ENCODE measurements at places on chromosomes 16 and 17. TPM values are rescaled to one million over a fixed set of nuclear protein-coding genes. Genes with fewer than 3 reads are reported as not detected.

- peak; percentile 82 for DNase-seq
Measured at GRCh38 chr17:45098869-45099616, 33.3 kb downstream of the PLCD3 start.

- DNase-seq = no peak
Measured at GRCh38 chr16:11583889-11584565, 2.7 kb downstream of the LITAF start.

DNA sequence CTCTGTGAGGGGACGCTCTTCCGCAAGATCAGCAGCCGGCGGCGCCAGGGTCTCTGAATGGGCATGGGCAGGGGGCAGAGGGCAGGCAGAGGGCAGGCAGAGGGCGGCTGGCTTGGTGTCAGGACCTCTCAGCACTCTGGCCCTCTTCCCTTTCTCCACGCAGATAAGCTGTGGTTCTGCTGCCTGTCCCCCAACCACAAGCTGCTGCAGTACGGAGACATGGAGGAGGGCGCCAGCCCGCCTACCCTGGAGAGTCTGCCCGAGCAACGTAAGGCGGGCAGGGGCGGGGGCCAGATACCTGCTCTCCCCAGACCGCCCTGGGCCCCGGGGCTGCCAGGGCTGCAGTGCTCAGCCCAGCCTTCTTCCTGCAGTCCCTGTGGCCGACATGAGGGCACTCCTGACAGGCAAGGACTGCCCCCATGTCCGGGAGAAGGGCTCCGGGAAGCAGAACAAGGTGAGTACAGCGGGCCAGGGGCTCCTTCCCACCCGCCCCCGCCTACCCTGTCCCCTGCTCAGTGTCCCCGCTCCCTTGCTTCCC is 4.1 kb downstream of the ELMO3 start:
- no peak for DNase-seq

Gene TTC19
- 53.5 TPM for total RNA-seq

Gene ABCC3
- total RNA-seq = 0.13 TPM

Data from dermis microvascular lymphatic vessel endothelial cell (primary cell).